ENCODE measurements at places on chromosomes 5 and 9. TPM values are rescaled to one million over a fixed set of nuclear protein-coding genes. Genes with fewer than 3 reads are reported as not detected.

The ACTBL2 gene
- not detected for total RNA-seq

The PCDHGA7 gene
- 1.9 TPM for total RNA-seq

GRCh38 chr5:1799110-1799601 lies 481 bp downstream of the MRPL36 start:
- no peak for DNase-seq

DNA sequence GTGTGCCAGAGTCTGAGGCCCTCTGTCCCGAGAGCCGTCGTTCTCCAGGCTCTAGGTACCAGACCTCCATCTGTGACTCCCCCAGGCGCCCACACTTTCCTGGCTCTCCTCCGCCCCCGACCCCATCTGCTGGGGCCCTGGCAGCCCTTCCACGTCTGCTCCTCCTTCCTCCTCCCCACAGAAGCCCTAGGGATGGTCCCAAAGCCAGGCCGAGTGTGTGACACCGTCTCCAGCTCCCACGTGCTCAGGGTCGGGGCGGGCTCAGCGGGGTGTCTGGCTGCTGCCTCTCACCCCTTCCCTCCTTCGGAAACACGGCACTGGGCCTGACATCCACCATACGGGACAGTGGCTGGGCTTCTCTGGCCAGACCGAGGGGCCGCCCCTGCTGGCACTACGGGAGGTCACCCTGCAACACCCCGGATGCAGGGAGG lies 20.5 kb upstream of the SLC6A19 start:
- peak; percentile 88 for DNase-seq

The PRSS3 gene
- not detected for total RNA-seq

DNA sequence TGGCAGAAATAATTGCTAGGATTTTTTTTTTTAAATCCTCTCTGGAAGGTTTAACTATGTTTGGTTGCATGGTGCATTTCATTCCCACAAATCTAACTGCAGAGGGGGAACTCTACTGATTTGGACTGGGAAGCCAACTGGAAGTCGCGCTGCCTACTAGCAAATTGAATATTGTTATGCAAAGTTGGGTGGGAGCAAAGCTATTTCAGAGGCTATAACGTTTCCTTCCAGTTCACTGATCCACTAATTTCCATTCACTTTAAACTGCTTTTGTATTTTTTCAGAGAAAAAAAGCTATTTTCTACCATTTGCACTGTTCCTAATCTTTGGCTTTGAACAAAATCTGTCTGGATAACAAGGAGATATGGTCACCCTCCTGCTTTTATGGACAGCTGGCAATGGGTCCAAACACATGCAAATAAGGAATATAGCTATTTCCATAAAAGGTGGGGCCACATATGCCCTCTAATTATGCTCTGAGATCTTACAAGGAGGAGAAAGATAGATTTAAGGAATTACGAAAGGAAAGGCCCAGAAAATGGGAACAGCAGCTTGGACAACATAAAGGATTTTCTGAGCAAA lies 40.1 kb downstream of the MACIR start:
- no peak for DNase-seq

DNA sequence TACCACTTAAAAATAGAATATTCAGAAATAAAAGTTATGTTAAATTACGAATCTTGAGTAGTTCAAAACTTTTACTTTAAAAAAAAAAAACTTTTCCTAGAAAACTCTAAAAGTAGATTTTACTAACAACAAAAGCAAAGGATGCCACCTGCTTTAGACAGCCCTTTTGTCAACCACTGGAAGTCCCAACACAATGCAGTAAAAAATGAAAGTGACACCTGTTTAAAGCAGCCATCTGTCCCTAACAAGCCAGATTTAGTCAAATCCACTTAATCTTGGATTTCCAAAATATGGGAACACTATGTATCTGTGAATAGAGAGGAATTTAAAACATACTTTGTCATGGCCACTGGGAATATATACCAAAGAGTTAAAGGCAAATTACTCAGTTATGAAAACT lies 3.8 kb downstream of the RFX3 start:
- DNase-seq: no peak

The PTPN3 gene
- total RNA-seq: 6.3 TPM

GRCh38 chr5:139391570-139392323 lies 2.0 kb upstream of the MZB1 start:
- no peak for DNase-seq

DNA sequence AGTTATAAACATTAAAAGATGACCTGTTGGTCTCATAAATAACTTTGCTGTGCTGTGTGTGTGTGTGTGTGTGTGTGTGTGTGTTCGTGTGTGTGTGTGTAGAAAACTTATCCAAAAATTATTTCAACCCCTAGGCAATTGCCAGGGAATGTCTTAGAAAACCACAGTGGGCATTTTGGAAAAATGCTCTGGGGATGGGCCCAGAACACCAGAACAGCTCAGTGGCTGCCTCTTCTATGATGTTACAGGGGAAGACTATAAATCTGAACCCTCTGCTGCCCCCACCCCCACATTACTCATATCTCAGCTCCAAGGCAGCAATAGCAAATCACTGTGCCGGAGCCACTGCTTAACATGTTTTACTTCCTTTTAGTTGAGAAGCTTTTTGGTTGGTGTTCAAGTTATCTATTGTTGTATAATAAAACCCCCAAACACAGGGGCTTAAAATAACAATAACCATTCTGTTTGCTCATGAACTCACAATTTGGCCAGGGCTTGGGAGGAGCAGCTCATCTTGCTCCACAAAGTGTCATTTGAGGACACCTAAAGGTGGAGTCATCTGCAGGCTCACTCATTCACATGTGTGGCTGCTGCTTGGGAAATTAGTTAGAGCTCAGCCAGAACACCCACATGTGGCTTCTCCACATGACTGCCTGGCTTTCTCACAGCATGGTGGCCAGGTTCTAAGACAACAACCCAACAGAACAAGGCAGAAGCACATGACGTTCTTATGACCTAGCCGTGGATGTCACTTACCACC lies 40.4 kb downstream of the ACTBL2 start:
- no peak for DNase-seq

The STPG3 gene
- not detected for total RNA-seq

DNA sequence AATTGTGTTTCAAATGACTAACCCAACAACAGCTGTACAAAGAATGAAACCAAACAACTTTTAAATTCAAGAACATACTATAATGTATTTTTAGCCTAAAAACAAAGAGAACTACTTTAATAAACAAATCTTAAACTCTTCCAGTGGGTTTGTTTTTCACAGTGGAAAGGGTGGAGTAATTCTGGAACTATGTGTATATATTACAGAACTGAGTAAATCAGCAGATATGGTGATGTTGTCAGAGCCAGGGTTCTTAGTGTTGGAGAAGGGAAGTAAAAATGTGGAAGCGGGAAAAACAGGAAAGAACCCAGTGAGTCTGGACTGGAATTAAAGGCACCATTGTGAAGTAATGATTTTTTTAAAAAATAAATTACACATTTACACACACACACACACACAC lies 144.9 kb downstream of the CDK5RAP2 start:
- no peak for DNase-seq

DNA sequence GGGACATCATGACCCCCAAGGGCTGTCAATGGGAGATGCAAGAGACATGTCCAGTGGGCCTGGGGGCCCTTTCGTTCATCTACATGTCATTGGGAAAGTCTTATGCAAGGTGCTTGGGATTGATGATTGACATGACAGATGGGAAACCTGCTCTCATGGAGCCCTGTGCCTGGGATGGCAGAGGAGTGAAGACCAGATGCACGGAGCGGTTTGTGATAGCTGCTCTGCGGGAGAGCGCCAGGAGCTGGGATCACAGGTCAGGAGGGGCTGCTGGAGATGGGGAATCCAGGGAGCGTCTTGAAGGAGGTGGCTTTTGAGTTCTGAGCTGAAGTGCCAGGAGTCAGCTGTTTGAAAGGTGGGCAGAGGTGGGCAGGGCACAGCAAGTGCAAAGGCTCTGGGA lies 104.3 kb downstream of the FGF18 start:
- no peak for DNase-seq

DNA sequence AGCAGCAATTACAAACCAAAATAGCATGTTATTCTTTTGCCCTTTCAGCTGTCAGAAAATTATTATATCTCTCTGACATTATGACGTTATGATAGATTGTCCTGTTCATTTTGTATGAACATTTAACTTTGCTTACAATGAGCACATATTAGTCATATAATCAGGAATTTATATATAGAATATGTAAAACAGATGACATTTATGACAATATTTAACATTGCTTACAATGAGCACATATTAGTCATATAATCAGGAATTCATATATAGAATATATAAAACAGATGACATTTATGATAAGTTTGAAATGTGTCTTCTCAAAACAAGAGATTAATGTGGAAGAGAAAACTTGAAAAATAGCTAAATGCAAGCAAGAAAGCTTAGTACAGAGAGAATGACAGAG lies 1180.2 kb downstream of the CDH12 start:
- no peak for DNase-seq

The LCNL1 gene
- total RNA-seq: 0.71 TPM

GRCh38 chr5:122999947-123000563 lies 36.5 kb downstream of the PPIC start:
- DNase-seq: no peak

DNA sequence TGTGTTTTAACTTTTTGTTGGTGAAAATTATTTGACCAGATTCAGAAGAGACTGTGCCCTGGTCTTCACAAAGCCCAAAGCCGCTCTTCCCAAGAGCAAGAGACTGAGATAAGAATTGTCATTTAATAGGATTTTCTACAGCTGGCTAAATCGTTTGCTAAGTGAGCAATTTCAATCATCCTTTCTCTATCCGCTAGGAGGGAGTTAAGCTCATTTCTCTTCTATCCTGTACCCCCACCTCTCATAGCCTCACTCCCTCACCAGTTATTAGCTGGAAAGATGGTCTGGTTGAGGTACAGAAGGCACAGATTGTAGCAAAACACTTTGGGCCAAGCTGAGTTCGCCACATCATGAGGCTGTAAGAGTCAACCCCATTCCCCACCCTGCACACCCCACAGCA lies 43.0 kb upstream of the SIL1 start:
- DNase-seq: no peak

GRCh38 chr5:109256486-109256885 lies 153.3 kb downstream of the PJA2 start:
- no peak for DNase-seq

DNA sequence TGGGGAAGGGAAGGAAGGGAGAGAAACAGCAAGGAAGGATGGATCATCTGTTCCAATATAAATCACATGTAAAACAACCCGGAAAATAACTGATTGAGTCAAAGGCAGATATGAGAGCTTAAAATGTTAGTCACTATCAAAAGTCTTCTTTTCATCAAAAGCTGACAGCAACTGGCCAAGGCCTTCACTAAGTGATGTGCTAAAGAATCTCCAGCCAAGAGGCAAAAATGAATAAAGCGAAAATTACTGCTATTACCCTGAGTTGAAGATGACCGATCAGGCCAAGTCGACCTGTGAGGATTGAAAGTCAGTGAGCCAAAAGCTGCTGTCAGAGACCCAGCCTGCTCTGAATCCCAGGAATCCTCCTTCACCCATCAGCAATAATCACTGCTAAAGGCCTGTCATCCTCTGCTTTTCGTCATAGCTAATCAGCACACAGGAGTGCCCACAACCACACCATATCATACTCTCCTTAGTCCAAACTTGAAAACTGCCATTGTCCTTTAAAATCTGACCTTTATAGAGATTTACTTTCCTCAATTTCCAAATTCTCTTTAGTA lies 736.9 kb downstream of the TLE1 start:
- no peak for DNase-seq

- DNase-seq: no peak
Measured at GRCh38 chr5:150651924-150652671, 9.0 kb upstream of the MYOZ3 start.

- DNase-seq: no peak
Measured at GRCh38 chr5:114118511-114118910, 243.4 kb upstream of the KCNN2 start.

DNA sequence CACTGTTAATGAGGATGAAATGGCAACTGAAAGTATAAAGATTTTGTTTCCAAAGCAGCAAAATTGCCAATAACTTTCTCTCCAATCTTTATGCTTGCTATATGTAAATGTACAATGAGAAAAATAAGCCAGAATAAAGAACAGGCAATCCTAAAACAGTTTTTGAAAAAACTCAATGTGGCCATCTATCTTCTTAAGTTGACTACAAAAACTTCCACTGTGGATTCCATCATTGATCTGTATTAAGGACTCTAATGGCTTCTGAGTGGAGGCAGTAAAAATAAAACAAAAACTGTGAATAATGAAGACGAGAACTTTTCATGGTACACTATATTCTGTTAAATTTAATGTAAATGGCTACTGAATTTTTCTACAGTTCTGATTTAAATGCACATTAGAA lies 382.9 kb downstream of the TMEM232 start:
- no peak for DNase-seq

DNA sequence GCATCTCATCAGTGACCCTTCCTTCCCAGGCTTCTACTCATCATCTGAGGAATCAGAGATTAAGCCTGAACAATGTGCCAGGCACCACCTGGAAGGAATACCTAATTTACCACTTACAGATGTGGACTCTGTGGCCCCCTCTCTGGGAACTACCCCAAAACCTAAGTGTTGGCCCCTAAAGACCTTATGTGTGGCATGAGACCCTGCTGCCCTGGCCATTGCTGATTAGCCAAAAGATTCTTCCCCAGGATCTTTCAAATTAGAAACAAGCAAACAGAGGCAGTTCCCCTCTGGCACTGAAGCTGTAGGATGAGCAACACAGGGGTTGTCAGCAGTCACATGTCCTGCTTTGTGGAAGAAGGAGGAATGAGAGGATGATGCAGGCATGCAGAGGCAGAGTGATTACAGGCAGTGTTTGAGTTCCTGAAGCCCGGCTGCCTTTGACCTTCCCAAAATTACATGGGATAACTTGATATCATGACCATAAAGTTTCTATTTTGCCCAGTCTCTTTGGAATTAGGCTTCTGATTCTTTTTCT lies 10.6 kb downstream of the SPINK4 start:
- DNase-seq: peak; percentile 60

DNA sequence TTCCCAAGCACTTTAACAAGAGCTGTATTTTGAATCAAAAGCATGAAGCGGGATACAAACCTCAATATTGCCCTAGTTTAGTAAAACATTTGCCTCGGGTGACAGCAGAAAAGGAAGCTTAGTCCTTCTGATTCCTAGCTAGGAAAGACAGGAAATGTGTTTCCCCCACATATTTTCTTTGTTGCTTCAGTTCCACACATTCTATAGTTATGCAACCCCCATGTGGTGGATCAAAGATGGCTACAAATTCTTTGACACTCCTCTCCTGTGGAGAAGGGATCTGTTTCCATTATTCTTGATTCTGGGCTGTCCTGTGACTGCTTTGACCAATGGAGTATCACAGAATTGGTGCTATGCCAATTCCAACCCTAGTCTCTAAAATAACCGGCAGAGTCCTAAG lies 89.1 kb upstream of the SLC30A5 start:
- no peak for DNase-seq

The GTF3C5 gene
- 32.3 TPM for total RNA-seq

GRCh38 chr9:122155796-122156195 lies 3.8 kb downstream of the NDUFA8 start:
- DNase-seq: no peak

The FAM78A gene
- total RNA-seq: 6.3 TPM

All from mesenteric fat pad (tissue), 1 donor.